Right hindlimb (tissue), 1 donor: ENCODE measurements at places on chromosomes 6 and 20.

DNA sequence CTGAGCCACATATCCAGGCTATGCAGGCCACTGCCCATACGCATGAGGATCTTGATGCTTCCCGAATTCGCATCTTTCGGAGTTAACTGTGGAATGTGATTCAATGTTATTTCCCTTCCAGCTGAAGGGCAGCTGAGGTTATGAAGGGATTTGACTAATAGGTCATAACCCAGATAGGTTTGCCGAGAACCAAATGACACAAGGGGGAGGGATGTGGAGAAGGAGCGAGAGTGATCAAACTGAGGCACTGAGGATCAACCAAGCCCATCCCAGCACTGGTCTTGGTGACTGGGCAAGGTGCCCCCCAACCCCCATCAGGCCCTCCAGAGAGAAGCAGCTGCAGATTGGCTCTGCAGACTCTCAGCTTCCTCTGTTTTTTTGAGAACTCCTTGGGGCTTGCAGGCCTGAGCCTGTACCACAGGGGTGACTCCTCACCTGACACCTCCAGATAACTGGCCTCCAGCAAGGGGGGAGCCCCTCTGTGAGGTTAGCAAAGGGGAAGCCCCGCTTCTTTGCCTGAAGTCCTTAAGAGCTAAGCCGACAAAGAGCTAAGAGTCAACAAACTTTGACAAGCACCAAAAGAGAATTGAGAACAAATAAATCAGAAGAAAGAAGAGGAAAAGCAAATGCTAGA is 185.9 kb downstream of the PDE7B start:
- no peak for DNase-seq

GRCh38 chr6:134814076-134814695 is 135.7 kb downstream of the ALDH8A1 start:
- DNase-seq = no peak

- no peak for DNase-seq
Measured at GRCh38 chr6:33633084-33633461, 12.0 kb downstream of the ITPR3 start.

GRCh38 chr6:106037060-106037459 is 49.1 kb upstream of the PRDM1 start:
- DNase-seq = no peak

DNA sequence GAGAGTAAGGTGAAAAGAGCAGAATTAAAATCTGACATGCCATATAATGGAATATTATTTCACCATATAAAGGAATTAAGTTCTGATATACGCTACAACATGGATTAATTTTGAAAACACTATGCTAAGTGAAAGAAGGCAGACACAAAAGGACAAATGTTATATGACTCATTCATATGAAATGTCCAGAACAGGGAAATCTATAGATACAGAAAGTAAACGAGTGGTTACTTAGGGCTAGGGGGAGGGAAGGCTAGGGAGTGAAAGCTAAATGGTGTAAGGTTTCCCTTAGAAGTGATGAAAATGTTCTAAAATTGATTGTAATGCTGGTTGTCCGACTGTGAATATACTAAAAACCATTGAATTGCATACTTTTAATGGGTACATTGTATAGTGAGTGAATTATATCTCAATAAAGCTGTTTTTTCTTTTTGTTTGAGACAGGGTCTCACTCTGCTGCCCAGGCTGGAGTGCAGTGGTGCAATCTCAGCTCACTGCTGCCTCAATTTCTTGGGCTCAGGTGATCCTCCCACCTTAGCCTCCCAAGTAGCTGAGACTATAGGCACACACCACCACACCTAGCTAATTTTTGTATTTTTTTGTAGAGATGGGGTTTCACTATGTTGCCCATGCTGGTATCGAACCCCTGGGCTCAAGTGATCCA is 8.2 kb downstream of the PRPH2 start:
- DNase-seq = no peak

DNA sequence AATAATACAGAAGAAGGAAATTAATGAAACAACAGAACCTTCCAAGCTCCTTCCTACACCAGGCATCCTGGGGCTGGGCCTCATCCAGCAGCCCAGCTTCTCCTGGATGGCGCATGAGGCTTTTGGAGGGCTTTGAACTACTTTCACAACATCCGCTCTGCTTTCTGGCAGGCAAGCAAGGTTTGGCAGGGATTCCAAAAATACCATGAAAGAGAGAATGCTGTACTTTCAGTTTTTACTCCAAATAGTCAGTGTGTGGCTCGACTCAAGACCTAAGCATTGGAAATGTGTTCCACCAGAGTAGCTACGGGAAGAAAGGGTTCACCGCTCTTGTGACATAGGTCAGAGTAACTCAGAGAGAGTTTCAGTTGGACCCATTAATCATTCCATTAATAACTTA is 125.4 kb downstream of the OPRM1 start:
- peak; percentile 91 for DNase-seq
